Activated CD8-positive, alpha-beta memory T cell treated with anti-CD3 and anti-CD28 coated beads, Interleukin-2, amount 10 ng/mL, durations not matched to agents 7 days and 5 days (primary cell): ENCODE measurements at places on chromosomes 12 and 14. TPM values are rescaled to one million over a fixed set of nuclear protein-coding genes. Genes with fewer than 3 reads are reported as not detected.

The RD3L gene
- not detected for total RNA-seq

The MYL6 gene
- 1,412 TPM for total RNA-seq

The NANOG gene
- total RNA-seq = not detected

GRCh38 chr12:6378709-6379472 lies 3.5 kb upstream of the SCNN1A start:
- H3K27ac ChIP-seq = no peak overlapping the region
- H3K27me3 ChIP-seq = peaks cover 34% of the 10 kb centered on the region
- no peak for DNase-seq
- peaks cover 23% of the 10 kb centered on the region for H3K4me1 ChIP-seq

DNA sequence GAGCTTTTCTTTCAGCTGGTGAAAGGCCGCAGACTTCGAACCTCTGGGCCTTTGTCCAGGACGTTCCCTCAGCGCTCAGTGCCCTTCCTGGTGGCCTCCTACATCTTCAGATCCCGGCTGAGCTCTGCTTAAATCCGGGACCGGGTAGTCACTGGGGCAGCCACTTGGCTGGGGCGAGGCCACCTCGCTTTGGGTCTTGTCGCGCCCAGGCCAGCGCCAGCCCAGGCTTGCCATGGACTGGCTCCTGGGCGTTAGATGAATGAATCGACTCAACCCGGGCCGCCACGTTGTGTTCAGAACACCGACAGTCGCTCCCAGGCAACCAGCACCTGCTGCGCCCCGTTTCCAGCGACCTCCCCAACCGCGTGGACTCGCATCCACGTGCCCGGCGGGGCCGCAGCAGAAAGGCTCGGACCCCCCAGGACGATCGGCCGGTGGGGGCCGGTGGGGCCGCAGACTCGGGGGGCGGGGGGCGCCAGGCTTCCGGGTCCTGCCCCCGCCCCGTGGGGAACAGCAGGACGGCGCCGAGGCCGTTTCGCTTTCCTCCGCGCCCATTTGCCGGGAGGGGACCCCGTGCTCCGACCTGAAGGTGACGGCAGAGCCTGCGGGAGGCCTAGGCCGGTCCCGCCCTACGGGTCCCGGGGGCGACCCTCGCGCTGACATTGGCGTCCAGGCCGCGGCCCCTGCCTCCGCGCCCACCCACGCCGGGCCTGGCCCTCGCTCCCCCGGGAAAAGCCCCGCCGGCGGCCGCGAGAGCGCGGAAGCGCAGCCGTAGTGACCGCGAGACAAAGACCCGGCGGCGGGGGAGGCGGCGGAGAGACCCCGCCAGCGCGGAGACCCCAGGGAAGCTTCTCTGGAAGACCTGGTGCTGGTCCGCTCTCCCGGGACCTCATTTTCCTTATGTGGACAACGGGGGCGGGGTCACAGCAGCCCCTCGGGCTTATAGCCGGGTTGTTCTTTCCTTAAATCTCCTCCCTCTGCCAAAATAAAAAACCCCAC lies 37.3 kb upstream of the RCOR1 start:
- peak overlapping the region; percentile 56 for H3K4me3 ChIP-seq
- no peaks in the 10 kb centered on the region for H3K4me1 ChIP-seq
- peak; percentile 75 for DNase-seq
- peak overlapping the region; percentile 36 for H3K27ac ChIP-seq
- H3K27me3 ChIP-seq = no peaks in the 10 kb centered on the region
